ENCODE measurements at places on chromosomes 3 and 15.

- no peak for DNase-seq
Measured at GRCh38 chr3:12132881-12133280, 25.8 kb downstream of the TIMP4 start.

DNA sequence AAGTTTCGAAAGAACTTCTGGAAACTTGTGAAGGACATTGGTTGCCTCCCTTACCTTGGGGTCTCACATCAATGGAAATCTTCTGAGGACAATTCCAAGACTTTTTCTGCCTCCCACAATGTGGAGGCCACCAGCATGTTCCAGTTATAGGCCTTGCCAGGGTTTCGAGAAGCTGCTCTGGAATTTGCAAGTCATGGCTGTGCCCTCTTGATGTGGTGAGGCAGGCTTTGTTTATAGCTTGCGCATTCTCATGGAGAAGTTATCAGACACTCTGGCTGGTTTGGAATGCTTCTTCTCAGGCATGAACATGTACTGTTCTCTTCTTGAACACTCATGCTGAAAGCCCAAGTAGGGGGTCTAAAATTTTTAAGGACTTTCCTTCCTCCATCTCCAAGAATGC is 4.1 kb downstream of the CXCR6 start:
- DNase-seq = no peak

DNA sequence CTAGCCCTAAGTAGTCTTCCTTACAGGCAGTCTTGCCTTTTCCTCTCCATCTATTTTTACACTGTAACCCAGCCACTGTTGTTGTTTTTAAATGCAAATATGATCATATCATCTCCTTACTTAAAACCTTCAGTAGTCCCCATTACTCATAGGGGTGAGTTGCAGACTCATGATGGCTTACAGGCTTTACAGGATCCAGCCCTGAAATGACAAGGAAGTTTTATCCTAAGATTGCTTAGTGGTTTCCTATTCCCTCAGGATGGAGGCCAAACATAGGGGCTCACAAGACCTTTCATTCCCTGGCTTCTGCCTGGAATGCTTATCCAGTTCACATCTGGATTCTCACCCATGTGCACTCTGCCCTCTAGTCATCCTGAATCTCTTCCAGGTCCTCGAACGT is 27.7 kb upstream of the PCOLCE2 start:
- no peak for DNase-seq

GRCh38 chr3:12125772-12126171 is 32.9 kb downstream of the TIMP4 start:
- DNase-seq = no peak

- DNase-seq = no peak
Measured at GRCh38 chr15:76904461-76905012, 603 bp downstream of the SCAPER start.

- DNase-seq = no peak
Measured at GRCh38 chr15:43408789-43409188, 37.9 kb downstream of the TUBGCP4 start.

DNA sequence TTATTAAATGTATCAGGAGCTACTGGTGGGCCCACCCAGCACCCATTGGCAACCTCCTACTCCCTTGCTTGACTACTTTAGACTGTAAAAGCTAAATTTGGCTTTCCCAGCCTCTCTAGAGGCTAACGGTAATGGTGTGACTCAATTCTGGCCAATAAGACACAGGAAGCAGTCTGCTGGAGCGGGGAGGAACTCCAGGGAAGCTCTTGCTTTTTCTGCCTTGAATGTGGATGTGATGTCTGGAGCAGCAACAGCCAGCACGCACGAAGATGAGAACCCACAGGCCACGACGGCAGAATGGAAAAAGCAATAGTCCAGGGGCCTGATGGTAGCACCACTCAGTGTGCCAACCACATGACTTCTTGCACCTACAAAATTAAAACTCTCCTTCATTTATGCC is 39.9 kb downstream of the RAB6B start:
- DNase-seq = no peak

DNA sequence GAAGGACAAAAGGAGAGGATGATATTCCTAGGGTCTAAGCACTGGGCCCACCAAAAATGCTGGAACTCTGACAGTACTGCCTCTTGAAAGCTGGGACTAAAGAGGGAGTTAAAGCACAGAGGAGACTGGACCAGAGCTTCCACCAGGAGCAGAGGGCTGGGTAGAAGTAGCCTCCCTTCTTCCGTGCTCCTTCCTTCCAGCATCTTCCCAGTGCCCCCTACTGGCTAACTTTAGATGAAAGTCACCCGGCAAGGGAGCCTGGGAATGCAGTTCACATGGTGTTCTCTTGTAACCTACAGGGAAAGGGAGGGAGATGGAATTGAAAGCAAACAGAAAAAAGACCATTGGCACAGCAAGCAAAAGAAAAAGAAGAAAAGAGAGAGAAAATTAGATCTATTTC is 106.1 kb upstream of the COL8A1 start:
- DNase-seq = no peak

DNA sequence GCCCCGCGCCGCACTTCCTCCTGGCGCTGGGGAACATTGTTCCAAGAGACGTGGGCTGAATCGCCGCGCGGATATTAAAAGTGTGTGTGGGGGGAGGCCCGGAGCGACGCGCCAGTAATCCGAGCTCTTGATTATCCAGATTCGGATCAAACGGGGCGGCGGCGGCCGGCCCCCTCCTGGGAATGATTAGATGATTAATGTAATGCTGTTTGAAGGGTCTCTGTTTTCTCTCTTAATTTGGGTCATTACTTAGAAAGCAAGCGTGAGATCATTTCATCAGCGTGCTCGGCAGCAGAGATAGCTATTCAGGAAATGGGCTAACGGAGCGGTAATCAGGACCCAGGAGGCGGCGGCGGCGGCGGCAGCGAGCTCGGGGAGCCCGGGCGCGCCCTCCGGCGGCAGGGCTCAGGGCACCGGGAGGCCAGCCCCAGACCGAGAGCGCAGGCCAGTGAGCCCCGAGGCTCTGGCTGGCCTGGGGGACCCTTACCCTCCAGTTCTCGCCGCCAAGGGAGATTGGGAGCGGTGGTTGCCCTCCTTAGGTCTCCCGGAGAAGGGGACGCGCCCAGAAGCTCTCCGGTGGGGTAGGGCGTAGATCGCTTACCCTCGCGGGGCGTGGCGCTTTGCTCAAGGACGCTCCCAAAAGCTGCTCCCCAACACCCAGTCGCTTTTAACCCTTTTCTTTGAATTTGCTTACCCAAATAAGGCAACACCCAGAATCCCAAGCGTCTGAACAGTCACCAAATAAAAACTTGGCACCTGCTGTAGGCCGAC is 4.5 kb downstream of the FEZF2 start:
- no peak for DNase-seq

GRCh38 chr3:39098473-39099000 is 8.9 kb downstream of the GORASP1 start:
- DNase-seq = no peak

DNA sequence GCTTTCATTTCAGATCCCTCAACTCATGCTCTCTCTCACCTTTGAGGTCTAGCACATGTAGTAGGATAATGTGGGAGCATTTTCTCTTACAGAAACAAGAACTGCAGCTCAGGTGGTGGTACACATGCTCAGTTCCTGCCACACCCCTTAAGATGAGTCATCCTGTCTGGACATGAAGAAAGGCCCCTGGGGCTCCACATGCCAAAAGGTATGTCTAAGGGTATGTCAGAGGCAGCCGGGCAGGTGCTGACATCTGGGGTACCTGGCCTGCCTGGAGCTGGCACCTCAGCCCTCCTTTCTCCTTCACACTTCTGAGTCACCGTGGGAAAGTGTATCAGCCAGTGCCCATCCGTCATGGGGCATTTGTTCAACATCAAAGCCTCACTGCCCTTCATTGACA is 209.9 kb downstream of the OCA2 start:
- no peak for DNase-seq

GRCh38 chr15:55289011-55289745 is 435 bp downstream of the RAB27A start:
- DNase-seq = peak; percentile 37

DNA sequence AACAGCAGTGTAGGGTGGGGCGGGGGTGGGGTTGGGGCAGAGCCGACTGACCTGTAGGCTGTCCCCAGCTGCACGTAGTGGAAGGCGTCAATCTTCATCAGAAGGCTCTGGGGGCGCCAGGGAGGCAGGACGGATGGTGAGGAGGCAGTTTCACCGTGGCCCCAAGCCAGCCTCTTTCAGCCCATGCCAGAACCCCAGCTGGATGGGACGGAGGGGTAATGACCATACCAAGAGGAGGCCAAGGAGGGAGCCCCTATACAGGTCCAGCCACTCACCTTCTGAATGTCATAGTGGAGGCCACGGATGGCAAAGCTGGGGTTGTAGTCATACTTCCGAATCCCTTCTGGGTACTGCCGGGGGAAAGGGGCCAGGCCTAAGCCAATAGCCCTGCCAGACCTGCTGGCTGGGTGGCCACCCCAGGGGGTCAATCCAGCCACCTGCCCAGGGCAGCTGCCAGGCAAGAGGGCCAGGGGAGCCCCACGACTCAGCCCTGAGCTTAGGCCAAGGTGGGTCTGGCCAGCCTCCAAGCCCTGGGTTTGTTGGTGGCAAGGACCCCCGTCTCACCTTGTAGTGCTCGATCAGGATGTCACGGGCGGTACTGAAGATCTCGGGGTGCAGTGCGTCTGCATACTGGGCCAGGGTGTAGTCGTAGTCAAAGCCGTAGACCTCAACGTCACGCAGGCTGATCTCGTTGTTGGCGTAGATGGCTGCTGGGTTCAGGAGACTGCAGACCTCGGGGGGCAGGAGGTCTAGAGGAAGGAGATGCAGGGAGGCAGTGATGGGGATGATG is 4.9 kb downstream of the NT5DC2 start:
- no peak for DNase-seq

- DNase-seq = no peak
Measured at GRCh38 chr15:98440917-98441316, 207.4 kb upstream of the IGF1R start.

GRCh38 chr3:12782172-12782815 is 14.2 kb upstream of the CAND2 start:
- no peak for DNase-seq

Data from breast epithelium (tissue), 4 donors.